ENCODE measurements at places on chromosomes 12 and 14.
A peak's percentile ranks its signal among the peaks of the same experiment; 100 is the strongest.

GRCh38 chr12:4705824-4706223 lies 14.4 kb upstream of the GALNT8 start:
- DNase-seq, result no peak

DNA sequence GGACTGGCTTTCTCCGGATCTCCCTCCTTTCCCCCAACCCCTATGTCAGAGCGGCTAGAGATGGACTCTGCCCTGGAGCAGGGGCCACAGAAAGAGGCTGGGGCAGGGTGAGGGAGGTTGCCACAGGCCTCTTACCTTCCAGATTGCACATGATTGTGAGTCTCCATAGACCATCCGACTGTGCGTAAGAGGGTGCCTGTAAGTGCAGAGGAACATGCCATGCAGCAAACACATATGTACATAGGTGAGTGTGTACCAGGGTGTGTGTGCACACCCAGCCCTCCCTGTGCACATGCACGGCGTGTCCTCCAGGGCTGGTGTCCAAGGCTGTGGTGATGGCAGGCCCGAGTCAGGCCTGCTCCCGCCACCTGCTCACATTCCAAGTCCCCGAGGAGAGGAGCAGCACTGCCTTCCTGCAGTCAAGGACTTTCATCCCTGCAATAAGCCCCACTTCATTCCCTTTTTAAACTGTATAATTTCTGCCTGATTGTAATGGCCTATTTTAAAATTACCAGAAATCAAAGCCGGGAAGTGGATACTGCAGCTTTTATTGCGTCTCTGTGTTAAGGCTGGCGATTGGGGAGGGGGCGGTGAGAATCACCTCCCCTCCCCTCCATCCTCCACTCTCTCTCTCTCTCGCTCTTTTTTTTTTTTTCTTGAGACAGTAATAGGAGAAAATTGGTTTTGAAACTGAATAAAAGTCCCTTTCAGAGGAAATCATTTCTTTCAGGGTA lies 28.5 kb downstream of the FAM222A start:
- no peak for DNase-seq

GRCh38 chr14:35482994-35483515 lies 50.9 kb upstream of the INSM2 start:
- no peak for DNase-seq

- peak; percentile 42 for DNase-seq
Observed at GRCh38 chr12:61991661-61992060, 268.5 kb upstream of the USP15 start.

DNA sequence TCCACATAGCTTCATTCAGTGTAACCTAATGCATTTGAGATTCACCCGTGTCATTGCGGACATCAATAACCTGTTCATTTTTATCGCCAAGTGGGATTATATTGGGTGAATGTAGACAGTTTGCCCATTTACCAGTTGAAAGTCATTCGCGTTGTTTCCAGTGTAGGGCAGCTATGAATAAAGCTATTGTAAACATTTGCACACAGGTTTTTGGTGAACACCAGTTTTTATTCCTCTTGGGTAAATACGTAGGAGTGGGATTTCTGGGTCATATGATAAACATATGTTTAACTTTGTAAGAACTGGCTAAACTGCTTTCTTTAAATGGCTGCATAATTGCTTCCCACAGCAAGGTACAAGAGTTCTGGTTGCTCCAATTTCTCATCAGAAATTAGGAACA lies 33.6 kb downstream of the C14orf132 start:
- no peak for DNase-seq

DNA sequence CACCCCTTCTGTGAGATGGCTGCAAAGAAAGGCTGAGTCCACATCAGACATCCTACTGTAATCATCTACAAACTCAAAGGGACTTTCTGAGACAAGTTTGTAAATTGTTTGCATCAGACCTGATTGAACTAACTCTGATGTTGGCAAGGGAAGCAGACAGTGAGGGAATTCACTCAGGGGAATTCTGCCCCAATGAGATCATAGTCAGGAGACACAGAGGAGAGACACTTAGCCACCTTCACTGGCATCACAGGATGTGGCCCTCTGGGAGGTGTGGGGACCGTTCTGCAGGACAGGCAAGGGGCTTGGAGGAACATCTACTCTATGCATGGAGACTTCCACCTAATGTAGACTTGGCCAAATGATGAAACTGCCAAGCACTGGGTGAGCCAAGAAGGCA lies 70.7 kb upstream of the DDX11 start:
- DNase-seq, result peak; percentile 76

GRCh38 chr14:89270439-89271227 lies 146.4 kb downstream of the FOXN3 start:
- DNase-seq, result no peak

GRCh38 chr12:84995641-84996040 lies 40.4 kb downstream of the TSPAN19 start:
- no peak for DNase-seq

- no peak for DNase-seq
Observed at GRCh38 chr14:88296351-88296750, 26.7 kb downstream of the KCNK10 start.

DNA sequence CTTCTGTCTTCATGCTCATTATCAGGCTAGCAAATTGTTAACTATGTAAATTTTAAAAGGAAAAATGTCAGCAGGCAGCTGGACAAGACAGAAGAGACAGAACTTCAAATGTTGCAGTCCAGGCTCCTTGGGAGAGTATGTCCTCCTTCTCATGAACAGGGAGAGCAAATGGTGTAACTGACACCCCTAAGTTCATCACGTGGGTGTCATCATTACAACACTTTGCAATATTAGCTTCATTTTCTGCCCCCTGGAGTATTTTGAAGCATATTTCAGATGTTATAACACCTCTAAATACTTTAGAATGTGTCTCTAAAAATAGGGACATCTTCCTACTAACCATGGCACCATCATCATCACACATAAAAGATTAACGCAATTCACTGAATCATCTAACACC lies 62.1 kb downstream of the ZNF664 start:
- DNase-seq, result no peak

GRCh38 chr12:103807561-103808238 lies 33.3 kb downstream of the NT5DC3 start:
- DNase-seq, result peak; percentile 39

DNA sequence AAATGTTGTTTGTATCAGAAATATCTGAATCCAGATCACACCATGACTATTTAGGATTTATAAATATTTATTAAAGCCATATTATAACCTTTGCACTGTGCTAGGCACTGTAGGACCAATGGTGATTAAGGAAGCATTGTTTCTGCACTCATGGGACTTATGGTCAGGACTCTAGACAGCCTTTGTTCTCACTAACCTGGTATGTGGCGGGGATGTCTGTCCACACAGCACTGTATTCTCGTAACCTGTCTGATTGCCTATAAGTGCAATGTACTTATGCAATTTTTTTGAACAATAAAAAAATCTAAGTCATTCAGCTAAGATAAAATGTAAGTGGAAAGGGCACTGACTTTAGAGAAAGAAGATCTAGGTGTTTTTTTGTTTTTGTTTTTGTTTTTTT lies 6.7 kb upstream of the SSPN start:
- DNase-seq, result no peak

DNA sequence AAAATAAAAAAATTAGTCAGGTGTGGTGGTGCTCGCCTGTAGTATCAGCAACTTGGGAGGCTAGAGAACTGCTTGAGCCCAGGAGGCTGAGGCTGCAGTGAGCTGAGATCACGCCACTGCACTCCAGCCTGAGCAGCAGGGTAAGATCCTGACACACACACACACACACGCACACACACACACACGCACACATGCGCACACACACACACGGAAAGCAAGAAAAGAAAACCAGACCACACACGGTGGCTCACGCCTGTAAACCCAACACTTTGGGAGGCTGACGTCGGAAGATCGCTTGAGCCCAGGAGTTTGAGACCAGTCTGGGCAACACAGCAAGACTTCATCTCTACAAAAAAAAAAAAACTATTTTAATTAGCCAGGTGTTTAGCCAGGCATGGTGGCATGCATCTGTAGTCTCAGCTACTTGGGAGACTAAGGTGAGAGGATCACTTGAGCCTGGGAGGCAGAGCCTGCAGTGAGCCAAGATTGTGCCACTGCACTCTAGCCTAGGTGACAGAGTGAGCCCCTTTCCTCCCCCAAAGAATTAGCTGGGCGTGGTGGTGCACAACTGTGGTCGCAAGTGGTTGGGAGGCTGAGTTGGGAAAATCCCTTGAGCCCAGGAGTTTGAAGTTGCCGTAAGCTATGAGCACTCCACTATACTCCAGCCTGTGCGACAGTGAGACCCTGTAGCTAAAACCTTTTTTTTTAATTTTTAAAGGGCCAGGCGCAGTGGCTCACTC lies 44.5 kb downstream of the HECTD1 start:
- DNase-seq, result no peak

DNA sequence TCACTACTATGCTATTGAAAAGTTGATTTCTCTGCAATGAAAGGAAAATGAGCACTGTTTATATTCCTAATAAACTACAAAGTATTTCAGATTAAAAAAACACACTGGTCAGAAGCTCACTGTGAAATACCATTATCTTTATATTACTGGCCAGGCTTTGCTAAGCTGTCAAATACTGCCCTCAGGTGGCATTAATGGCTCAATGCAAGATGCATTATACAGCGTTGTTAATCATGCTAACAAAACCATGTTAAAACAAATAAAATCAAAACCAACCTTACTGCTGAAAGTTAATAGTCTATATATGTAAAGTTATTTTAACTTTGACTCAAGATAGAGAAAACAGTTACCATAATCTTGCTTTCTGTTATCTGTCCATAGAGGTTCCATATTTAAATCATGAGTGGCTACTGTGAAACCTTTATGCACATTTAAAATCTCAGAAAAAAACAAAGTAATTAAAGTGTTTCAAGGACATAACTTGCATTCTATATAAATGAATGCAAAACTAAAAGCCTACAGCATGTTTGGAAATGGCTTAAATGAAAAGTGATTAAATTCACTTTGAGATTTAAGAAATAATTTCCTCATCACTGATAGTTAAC lies 121.7 kb downstream of the RALGAPA1 start:
- DNase-seq, result peak; percentile 74

- no peak for DNase-seq
Observed at GRCh38 chr14:45222485-45223262, 30.3 kb downstream of the MIS18BP1 start.

DNA sequence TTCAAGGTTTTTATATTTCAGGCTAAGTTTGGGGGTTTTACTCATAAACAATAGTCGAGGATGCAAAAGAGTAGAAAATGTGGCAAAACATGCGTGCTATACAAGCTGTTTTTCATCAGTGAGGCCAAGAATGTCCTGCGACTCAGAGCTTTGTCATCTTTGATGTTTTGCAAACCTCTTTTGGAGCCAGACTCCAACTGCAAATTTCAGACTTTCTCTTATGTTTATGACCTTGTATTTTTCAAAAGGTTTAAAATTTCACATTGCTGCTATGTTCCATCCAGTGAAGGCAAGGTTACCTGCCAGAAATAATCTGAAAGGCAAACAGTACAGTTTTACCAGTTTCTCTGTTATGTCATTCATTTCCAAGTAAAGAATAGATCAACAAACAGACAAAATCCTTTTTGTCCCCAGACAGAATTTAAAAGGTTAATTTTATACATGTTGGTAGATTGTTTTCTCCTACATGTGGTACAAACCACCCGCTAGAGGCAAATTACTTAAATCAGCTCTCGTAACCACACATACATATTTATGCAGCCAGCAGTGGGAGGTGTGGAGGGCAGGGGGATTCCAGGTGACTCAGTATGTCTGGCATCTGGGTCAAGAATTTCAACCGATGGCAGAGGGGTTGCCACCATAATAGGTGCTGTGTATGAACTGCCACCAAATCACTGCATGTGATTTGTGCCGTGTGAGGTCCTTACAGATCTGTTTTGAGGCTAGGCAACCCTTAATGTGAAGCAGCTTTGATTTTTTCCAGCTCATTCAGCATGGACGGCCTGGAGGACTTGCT lies 119.8 kb upstream of the CPM start:
- peak; percentile 56 for DNase-seq

DNA sequence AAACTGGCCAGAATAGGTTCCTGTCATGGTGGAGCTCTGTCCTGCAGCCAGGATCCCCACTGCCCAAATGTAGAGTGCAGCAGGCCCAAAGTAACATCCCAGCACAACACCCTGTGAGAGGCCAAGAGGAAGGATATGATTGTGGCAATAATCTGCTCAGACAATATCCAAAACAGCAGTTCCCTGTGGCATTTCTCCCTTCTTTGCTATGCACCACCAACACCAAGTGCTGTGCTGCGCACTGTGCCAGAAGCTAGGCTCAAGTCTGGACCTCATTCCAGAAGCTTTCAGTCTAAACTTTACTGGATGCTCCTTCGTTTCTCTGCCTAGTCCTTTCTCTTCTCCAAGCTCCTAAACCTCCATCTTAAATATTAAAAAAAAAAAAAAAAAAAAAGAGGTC lies 33.4 kb downstream of the SLC11A2 start:
- no peak for DNase-seq

- DNase-seq, result no peak
Observed at GRCh38 chr14:100738269-100738691, 11.6 kb downstream of the DLK1 start.

- DNase-seq, result no peak
Observed at GRCh38 chr14:79584679-79585078, 626.6 kb downstream of the DIO2 start.

GRCh38 chr12:132716356-132716755 lies 5.7 kb downstream of the PGAM5 start:
- no peak for DNase-seq

DNA sequence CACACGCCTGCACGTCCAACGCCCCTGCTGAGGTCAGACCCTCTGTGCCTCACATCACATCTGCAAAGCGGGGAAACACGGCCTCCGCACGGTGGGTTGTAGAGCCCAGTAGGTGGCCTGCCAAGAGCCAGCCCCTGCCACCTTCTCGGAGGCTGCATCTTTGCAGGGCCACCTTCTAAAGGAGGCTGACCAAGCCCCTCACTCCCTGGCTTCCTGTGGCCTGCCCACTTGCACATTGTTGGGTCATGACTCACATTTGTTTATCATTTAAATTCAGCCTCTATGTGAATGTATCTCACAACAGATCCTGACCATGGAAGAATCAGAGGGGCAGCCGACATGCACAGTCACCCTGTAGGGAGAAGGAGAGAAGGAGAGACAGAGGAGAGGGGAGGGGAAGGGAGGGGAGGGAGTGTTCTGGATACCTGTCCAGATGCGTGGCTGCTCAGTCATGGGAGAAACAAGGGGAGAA lies 319.5 kb upstream of the DIO3 start:
- no peak for DNase-seq

GRCh38 chr12:25835385-25835784 lies 123.1 kb upstream of the RASSF8 start:
- no peak for DNase-seq

DNA sequence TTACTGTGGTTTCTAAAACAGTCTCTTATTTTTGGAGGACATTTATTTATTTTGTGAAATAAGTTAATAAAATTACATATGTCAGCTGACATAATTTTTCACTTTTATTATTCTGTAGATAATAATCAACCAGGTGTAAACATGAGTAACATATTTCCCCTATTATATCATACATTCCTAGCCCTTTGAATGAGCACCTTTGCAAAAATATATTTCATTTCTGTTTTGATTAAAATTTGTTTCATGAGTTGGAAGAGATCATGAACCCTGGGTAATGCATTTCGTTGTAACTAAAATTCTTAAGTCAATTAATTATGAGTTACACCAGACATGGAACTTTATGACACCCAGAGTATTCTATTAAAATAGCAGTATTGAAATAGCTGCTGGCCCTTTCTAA lies 56.3 kb downstream of the SLC16A7 start:
- no peak for DNase-seq

GRCh38 chr12:2651068-2651965 lies 143.5 kb upstream of the FKBP4 start:
- DNase-seq, result no peak

GRCh38 chr12:12804432-12804886 lies 8.7 kb upstream of the DDX47 start:
- peak; percentile 55 for DNase-seq

Data from suppressor macrophage treated with lipopolysaccharide for 1 hour (primary cell).